ENCODE measurements at places on chromosomes 5 and 9.

GRCh38 chr9:120324996-120325642 lies 254.8 kb downstream of the CDK5RAP2 start:
- no peak for DNase-seq

GRCh38 chr5:118326481-118327045 lies 661.8 kb downstream of the DTWD2 start:
- no peak for DNase-seq

GRCh38 chr9:105637787-105638395 lies 24.4 kb upstream of the TAL2 start:
- DNase-seq, result no peak

DNA sequence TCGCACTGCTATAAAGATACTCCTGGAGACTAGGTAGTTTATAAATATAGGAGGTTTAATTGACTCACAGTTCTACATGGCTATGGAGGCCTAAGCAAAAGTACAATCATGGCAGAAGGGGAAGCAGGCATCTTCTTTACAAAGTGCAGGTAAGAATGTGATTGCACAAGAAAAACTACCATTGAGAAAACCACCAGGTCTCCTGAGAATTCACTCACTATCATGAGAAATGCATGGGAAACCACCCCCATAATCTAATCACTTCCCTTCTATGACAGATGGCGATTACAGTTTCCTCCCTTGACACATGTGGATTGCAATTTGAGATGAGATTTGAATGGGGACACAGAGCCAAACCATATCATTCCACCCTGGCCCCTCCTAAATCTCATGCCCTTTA lies 121.2 kb upstream of the ST8SIA4 start:
- DNase-seq, result no peak

- DNase-seq, result no peak
Measured at GRCh38 chr9:134942011-134942787, 24.5 kb upstream of the FCN1 start.

DNA sequence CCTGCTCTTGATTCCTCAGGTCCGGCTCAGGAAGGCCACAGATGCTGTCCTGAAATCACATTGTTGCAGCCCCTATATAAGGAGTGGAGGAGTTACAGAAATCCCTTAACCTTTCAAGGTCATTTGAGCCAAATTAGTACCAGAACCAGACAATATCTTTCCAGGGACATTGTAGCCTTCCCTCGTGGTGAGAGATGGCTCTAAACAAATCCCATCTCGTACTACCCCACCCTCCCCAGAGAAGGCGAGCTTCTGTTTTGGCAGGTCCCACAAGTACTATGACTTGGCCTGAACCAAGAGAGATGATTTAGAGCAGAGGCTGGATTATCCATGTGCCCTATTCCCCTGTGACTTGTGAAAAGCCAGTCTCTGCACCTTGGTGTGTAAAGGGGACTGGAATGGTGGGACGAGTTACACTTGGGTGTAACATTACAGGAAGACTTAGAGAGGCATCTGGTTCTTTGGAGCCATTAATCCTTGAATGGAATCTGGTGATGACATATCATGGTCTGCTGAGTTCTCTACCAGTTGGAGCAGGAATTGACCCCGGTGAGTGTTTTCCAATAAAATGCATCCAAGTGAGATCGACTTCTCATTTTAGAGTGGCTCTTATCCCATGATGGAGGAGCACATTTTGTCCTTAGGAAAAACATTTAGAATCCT lies at the start of gene FAM240B:
TSS of gene FAM240B (minus strand) at position 51 of the 663 bp plus-strand sequence. CDS start 16,134 bp downstream, outside the sequence.
- no peak for DNase-seq

DNA sequence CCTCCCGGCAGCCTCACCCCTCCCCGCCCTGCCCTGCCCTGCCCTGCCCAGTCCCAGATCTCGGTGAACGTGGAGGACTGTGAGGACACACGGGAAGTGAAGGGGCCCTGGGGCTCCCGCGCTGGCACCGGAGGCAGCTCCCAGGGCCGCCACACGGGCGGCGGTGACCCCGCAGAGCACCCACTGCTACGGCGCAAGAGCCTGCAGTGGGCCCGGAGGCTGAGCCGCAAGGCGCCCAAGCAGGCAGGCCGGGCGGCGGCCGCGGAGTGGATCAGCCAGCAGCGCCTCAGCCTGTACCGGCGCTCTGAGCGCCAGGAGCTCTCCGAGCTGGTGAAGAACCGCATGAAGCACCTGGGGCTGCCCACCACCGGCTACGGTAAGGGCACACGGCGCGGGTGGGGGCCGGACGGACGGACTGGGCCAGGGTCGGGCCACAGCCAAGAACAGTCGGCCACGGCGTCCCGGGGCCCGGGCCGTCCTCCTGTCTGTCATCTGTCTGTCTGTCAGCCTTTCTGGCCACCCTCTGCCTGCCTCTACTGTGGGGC lies 84.2 kb downstream of the KCNT1 start:
- DNase-seq, result no peak

GRCh38 chr5:54177058-54177457 lies 133.3 kb downstream of the ARL15 start:
- no peak for DNase-seq

GRCh38 chr5:134989266-134989830 lies 21.6 kb downstream of the CATSPER3 start:
- DNase-seq, result no peak

- no peak for DNase-seq
Measured at GRCh38 chr5:77449981-77450380, 42.1 kb downstream of the WDR41 start.

GRCh38 chr9:91489361-91489899 lies 65.8 kb upstream of the NFIL3 start:
- DNase-seq, result no peak

- DNase-seq, result no peak
Measured at GRCh38 chr9:91445135-91445534, 21.5 kb upstream of the NFIL3 start.

- DNase-seq, result no peak
Measured at GRCh38 chr5:150447188-150447587, 2.4 kb downstream of the RPS14 start.

GRCh38 chr5:149317281-149318048 lies 27.8 kb upstream of the GRPEL2 start:
- DNase-seq, result no peak

DNA sequence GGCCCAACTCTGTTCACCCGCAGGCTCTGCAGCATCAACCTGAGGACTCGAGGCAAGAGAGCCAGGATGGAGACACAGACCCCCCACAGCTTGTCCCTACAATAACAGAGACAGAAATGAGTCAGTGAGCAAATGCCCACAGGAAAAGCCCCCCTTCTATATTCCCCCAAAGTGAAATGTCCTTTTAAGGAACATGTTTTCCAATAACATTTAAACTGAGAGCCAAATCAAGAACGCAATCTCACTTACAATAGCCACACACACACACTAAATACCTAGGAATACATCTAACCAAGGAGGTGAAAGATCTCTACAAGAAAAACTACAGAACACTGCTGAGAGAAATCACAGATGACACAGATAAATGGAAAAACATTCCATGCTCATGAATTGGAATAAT lies 49.0 kb downstream of the TEX10 start:
- no peak for DNase-seq

GRCh38 chr9:136851941-136852663 lies at the start of gene MAMDC4:
Gene MAMDC4 (plus strand): TSS chr9:136852346. CDS start chr9:136852417, 71 bp downstream.
- no peak for DNase-seq

DNA sequence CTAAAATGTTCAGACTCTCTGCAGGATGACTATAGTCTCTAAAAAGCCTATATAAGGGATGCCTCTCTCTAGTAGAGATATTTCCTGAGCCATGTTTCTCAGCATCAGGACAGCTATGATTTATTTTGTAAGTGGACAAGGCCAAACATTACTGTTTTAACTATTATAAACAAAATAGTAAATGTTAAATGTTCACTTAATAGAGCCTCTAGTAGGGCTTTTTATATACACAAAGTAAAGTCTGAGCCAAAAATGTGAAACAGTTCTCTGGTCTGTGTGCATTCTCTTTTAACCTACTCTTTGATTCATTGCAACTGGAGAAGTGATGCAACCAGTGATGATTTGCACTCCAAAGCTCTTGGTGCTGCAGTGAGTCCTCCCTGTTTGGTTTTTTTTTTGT lies 220.5 kb downstream of the GDNF start:
- DNase-seq, result no peak

GRCh38 chr5:30324083-30324482 lies 869.4 kb upstream of the CDH6 start:
- no peak for DNase-seq

DNA sequence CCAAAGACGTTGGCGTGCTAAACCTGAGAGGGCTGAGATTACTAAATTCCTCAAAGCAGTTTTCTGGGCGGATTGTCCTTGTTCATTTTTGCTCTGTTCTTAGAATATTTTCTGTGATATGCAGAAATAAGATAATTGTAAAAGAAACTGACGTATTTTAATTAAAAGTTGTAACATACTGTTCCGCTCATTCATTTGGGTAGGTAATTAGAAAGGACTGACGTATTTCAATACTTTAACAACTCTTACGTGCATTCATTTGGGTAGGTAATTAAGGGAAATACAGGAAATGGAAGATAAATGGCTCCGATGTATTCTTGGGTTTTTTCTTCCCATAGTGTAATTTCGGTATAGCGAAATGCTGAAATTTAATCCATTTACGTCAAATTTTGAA lies 1.1 kb downstream of the OSTF1 start:
- no peak for DNase-seq

DNA sequence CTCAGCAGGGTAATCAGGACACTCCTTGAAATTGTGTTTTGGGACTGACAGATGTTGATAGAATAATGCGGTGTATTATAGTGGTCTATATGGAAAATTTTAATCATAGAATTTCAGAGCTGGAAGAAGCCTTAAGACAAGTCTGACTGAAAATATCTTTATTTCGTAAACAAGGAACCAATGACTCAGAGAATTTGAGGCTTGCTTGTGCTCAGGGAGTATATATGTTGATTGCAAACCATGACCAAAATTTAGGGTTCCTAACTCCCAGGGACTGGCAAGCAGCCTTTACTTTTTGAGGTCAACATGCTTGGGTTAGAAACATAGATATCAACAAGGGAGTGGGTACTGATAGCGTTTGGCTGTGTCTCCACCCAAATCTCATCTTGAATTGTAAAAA lies 287.2 kb downstream of the CD180 start:
- no peak for DNase-seq

- DNase-seq, result no peak
Measured at GRCh38 chr5:89374818-89375521, 492.0 kb upstream of the MEF2C start.

- DNase-seq, result no peak
Measured at GRCh38 chr5:181173420-181174342, 26.3 kb downstream of the OR2V2 start.

DNA sequence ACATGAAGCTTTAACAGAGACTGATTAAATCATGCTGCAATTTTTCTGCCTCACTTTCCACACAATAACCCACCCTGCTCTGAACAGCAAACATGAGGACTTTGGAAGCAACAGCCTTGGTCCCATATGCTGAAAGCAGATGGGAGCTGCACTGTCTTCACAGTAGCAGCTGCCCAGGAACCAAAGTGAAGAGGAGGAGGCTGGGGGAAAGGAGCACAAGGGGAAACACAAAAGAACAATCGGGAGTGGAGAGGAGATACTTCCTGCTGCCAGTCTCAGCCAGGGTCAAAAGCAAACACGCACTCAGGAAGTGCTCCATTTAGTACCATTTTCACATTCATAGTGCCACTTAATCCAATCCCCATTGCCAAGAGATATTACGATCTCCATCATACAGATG lies 183.3 kb upstream of the PUM3 start:
- no peak for DNase-seq

GRCh38 chr9:3241290-3241689 lies 284.5 kb downstream of the RFX3 start:
- no peak for DNase-seq

DNA sequence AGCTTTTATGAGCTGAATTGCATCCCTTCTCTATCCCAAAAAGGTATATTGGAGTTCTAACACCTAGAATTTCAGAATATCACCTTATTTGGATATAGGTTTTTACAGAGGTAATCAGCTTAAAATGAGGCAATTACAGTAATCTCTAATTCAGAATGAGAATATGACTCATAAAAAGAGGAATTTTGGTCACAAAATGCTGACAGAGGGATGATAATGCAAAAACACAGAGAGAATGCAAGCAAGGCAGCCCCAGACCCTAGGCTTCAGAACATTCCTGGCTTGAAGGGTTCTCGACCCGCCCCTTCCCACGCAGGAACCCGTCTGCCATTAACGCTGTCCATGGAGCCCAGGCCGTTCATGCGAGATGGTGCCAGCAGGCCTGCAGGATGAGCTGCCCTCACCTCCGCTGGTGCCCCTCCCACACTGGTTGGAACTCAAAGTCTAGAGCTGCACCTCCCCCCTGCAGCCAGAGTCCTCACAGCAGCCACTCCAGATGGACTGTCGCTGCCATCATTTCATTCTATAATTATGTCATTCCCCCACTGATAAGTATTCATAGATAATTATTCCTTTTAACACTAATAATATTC lies 1173.4 kb upstream of the ACO1 start:
- DNase-seq, result no peak

DNA sequence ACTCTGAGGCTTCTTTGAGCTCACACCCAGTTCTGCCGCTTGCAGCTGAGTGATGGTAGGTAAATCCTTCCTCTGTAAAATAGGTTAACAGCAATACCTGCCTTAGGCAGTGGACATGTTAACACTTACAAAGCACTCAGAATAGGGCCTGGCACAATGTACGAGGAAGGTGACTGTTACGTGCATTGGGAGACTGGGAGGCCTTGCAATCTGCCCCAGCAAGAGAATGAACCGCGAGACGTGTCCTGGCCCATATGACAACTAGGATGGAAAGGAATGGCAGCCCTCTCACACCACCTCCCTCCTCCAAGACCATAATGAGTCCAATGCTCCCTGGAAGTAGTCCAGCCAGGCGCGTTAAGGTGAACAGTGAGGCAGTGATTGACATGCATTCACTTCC lies 23.1 kb upstream of the AKNA start:
- no peak for DNase-seq

GRCh38 chr9:18703151-18703900 lies 229.4 kb downstream of the ADAMTSL1 start:
- DNase-seq, result peak; percentile 48

GRCh38 chr9:132669698-132670456 lies at the start of gene DDX31:
Gene DDX31 (minus strand): TSS chr9:132669983. CDS start chr9:132669934, 49 bp downstream.
- peak; percentile 89 for DNase-seq

DNA sequence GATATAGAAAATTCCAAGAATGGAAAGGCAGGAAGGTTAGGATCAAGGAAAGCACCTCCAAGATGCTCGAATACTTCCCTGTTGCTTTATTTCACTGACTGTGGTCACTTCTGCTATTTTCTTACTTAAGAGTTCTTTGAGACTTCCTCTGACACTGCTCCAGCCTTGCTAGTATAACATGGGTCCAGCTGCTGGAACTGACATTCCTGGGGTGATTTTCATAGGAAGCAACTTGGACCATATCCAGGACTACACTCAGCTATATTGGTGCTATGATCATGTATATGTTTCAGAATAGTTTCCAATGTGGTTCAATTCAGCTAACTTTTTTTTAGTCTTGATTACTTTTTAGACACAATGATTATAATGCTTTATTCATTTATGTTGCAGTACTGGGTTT lies 81.6 kb upstream of the CKMT2 start:
- peak; percentile 63 for DNase-seq

DNA sequence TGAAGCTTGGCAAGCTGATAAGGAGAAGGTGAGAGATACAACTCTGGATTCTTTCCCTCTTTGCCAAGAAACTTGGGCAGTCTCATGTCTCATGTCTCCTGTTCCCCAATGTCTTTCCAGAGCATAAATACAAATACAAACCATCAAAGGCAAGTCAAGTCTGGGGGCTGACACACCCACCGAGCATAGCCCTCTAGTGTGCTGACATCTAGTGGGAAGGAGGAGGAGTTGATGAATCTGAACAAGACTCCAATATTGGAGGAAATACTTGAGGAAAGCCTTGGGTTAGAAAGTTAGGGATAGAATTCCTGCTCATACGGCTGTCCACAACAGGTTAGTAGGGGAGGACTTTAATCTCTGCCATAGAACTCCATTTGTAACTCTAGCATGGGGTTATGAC lies 8.6 kb downstream of the MLANA start:
- DNase-seq, result no peak

Measured in right lung (tissue), 10 donors.